Thoracic aorta (tissue), 2 donors: ENCODE measurements at places on chromosomes 3 and 15.

DNA sequence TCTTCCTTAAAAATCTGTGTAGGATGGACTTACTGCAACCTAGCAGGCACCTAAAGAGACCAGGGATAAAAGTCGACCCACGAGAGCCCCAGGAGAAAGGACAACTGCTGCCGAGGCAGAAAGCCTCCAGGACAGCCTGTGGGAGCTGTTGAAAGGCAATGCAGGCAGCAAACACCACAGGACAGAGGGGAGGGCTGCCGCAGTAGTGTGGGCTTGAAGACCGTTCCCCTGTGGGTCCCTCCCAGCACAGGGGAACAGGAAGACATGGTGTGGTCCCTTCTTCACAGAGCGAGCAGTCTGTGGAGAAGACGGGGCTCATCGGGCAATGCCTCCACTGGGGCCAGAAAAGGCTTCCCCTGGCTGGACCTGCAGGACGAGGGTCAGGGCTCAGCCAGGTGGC lies 58.5 kb upstream of the GATA2 start:
- no peak for DNase-seq

GRCh38 chr3:40120806-40121205 lies 188.7 kb upstream of the EIF1B start:
- no peak for DNase-seq

GRCh38 chr3:107452436-107452835 lies 70.3 kb upstream of the BBX start:
- no peak for DNase-seq

DNA sequence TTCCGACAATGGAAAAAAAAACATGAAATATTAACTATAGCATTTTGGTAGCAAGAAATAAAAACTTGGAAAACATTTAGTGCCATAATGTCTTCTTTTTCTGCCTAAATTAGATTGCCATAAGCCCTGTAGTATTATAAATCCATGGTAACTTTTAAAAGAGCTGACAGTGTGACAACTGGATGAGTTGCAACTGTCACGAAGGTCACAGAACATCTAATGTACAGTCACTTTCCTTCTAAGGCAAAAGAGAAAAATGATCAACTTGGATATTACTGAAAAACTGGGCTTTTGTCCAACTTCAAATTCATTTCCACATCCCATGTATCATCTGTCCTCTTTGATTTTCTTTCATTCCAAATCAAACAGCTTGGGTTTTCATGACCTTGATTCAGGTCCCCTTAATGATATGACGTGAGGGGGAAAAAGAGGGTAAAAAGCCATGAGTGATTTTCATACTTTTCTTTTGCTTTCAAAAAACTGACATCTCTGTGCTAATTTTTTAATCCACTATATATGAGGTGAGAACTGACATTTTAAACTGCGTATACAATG lies 602 bp downstream of the CPB1 start:
- no peak for DNase-seq

DNA sequence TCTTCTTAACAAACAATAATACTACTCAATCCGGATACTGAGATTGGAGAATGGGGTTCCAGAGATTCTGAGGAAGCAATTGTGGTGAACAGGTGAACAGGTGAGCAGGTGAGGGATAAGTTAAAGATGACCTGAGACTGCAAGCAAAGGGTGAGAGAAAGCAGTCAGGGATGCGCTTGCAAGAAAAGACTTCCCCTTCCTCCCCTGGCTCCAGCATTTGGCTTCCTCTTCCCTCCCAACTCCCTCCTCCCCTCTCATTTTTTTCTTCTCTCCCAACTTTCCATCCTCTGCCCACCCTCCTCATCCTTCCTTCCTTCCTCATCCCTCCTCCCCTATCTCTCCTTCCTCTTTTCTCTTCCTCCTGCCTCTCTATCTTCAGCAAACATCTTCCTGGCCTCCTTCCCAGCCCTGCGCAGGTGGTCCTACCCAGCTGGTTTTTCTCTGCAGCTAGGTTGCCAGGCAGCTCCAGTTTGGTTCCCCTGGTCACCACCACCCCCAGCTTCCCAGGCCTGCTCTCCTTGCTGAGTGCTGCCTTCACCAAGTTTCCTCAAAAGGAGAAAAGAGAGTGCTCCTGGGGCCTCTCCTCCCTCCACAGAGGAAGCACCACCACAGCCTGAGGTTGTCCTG lies 10.4 kb upstream of the VIPR1 start:
- no peak for DNase-seq

DNA sequence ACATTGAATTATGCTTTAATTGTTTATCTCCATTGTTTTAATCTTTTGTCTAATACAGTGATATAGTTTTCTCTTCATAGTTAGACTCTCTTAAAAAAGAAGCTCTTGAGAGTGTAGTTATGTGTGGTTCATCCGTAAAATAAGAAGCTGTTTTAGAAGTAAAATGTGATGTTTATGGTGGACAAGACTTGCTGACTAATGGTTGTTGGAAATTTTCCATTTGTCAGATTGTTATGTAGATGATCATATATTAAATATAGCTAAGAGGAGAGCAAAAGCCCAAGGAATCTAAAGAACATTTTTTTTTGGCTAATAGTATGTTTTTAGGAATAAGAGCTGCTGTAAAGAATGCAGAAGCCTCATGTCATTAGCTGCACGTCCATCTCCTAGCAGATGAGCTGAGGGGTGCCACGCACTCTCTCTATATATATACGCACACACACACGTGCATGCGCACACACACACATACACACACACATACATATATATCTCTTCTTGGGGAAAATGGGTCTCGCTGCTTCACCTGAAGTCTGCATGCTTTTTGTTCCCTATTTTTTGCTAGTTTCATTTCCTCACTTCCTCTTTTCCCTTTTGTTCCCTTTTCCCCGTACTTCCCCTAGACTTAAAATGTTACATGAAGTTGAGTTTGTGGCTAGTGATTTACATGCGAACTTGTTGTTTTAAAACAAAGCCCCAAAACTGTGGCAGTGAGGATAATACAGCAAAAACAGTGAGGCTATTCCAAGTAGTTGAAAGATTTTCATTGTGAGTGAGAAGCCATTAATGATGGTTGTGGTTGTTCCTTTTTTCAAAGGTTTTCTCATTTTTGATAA lies 107.8 kb downstream of the MBNL1 start:
- no peak for DNase-seq

- DNase-seq, result peak; percentile 73
Observed at GRCh38 chr3:52455283-52456168, at the start of gene NISCH. NISCH (plus strand) TSS chr3:52455604; CDS start chr3:52455642, 38 bp downstream.

DNA sequence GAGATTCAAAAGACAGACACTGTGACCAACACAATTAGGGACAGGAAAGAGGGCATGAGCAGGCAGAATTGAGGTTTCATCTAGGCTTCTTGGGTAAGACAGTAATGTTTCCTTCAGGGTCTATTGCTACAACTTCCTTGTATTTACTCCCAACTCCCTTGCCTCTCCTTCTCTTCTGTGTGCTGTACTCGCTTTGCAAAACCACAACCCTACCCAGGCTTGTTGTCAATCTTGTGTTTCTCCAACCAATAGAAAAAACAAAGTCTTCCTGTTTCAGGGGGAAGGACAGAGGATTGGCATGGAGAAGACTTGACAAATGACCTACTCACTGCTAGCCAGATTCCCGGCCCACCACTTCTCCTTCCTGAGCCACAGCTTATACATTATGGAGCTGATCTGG lies 36.3 kb upstream of the MASP1 start:
- no peak for DNase-seq

DNA sequence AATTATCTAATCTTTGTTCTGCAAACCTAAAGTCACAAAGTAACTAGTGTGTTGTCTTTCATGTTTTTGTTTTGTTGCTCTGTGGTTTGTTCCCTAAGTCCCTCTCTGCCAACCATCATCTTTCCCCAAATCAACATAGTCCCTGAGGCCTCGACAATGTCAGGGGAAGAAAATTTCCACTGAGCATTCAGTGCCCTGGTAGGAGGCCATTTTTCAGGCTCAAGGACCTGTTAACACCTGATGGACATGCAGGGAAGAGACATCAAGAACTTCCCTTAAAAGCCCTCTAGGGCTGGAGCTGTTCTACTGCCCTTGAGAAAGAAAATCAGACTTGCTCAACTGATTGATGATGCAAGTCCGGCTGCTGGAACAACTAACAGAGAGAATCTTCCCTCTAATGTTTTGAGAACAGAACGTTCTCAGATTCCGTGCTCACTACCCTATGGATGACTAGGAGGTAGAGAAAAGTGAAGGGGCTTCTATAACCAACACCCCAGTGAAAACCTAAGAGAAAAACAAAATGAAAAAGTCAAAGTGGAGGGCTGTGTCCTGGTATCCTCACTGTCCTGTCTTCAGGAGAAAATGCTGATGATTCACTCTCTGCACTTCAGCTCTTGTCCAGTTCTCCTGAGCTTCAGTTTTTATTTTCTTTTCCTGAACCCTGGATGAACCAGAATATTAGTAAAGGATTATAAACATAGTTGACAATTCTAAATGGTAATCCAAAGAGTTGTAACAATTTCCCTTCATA lies 373.1 kb downstream of the FOXP1 start:
- no peak for DNase-seq

DNA sequence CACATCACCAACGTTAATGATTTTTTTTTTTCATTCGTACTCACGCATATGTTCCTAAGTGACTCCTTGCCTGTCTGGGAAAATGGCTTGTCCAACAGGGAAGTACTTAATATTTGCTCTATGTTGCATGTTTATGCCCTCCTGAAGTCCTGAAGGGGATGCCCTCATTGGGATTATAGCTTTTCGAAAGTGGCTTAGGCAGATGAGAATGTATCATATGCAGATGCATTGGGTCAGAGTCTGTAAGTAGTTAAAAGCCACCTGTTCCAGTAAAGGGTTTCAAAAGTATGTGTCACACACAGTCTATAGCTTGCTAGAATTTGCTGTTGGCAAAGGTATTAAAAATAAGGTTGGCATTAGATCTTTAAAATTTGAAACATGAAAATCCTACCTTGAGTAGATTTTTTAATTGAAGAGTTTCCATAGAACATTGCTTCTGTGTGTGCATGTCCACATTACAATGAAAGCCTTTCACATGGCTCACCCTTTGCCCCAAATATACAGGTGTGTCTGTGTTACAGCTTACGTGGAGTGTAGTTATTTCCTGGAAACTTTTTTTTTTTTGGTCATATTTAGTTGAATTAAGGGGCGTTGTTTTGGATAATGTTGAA lies 2.1 kb downstream of the ABHD17C start:
- DNase-seq, result no peak

GRCh38 chr3:17025594-17026139 lies 140.9 kb downstream of the PLCL2 start:
- no peak for DNase-seq

- DNase-seq, result no peak
Observed at GRCh38 chr15:38554354-38554753, 10.3 kb downstream of the RASGRP1 start.

DNA sequence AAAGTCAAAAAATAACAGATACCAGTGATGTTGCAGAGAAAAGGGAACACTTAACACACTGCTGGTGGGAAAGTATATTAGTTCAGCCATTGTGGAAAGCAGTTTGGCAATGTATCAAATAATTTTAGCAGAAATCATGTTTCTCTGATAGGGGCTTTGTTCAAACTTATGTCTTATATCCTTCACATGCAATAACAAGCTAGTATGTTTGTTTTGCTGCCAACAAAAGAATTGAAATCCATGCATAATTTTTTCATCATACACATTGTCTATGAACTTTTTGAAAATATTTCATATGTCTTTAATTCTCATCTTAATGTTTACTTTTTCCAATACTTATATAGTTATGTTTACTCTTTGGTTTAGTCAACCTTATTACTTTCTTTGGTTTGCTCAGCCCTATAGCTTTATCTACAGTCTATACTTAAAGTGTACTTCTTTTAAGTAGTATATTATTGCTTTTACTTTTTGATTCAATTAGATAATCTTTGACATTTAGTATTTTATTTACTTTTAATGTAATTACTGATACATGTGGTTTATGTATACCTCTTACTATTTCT lies 639.6 kb upstream of the CBLB start:
- no peak for DNase-seq

DNA sequence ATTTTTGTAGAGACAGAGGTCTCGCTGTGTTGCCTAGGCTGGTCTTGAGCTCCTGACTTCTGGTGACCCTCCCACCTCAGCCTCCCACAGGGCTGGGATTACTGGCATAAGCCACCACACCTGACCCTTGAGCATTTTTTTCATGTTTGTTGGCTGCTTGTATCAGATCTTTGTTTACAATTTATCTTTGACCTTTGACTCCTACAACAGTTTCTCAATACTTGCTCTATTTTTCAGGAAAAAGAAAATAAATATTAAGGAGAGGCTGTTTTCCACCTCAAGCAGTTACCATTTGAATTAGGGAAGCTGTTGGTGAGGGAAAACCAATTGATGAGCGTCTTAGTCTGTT lies 44.5 kb downstream of the LIMD1 start:
- DNase-seq, result no peak

GRCh38 chr3:9397906-9398699 lies 688 bp downstream of the SETD5 start:
- DNase-seq, result peak; percentile 13

DNA sequence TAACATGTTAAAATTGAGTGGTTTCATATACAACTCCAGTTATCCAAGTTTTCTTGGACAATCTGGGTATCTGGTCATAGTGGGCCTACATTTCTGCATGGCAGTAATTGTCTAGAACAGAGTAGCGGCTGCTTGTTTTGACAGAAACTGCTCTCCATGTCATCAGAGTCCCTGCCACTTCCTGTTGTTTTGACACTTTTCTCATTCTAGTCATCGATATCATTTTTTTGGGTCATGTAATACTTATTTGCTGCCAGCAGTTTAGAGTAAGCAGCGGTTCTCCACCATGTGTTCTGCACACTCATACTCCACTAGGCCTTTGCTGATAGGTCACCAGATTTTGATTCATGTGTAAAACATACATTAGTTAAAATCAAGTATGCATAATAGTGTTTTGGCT lies 81.5 kb downstream of the SLC25A26 start:
- no peak for DNase-seq

GRCh38 chr3:194536871-194537637 lies 50.3 kb upstream of the ATP13A3 start:
- no peak for DNase-seq

DNA sequence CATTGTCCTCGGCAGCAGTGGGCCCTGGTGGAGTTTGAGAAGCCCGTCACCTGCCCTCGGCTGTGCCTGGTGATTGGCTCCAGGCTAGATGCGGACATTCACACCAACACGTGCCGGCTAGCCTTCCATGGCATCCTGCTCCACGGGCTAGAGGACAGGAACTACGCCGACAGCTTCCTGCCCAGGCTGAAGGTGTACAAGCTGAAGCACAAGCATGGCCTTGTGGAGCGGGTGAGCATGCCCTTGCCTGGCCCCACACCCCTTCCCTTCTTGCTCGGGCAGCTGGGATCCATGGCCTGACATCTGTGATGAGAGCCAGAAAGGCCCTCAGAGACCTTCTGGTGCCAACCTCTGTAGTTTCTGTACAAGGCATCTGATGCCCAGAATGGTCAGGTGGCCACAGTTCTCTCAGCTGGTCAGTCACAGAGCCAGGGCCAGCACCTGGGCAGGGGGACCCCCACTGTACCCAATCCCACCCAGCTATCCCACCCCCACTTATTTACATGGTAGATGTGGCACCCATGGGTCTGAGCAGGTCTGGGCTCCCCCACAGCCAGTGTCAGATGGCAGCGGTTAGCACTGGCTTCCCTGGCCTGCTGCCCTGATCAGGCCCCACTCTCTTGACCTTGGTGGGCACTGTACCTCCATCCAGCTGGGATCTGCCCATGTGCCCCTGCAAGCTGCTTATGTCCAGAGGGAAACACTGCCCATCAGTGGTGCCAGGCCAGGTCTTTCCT lies 124.9 kb downstream of the DNAJB8 start:
- DNase-seq, result no peak

GRCh38 chr15:94023531-94023930 lies 207.8 kb upstream of the MCTP2 start:
- no peak for DNase-seq
